ENCODE measurements at places on chromosomes 3 and 15.

DNA sequence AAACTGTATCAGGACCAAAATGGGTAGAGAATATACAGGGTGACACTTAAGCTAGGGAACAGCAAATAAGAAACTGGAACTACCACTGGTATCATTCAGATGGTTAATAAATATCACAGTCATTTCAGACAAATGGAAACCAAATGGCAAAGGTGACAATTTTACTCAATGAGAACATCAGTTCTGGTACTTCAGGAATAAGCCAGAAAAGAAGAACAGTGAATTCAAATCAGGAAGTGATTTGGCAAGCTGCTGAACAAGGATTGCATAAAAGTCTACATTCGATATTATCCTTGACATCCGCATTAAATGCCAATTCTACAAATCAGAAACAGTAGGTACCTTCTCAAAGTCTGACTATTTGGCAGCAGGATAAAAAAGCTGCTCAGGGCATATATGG lies 23.5 kb upstream of the STIMATE start:
- no peak for DNase-seq
- H3K4me3 ChIP-seq = no peak overlapping the region
- peaks cover 35% of the 10 kb centered on the region for H3K36me3 ChIP-seq
- no peaks in the 10 kb centered on the region for H3K27me3 ChIP-seq

DNA sequence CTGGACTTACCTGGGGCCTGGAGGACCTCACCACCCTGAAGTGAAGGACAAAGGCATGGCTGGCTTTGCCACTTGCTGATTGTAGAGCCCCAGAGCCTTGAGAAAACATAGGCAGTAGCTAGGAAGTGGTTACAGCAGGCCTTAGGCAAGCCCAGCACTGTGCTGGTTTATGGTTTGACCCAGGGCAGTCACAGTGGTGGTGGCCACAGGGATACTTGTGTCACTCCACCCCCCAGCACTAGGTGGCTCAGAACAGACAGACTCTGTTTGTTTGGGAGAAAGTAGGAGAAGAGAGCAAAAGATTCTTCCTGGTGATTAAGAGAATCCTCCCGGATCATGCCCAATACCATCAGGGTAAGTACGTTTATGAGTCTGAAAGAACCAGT lies 13.2 kb upstream of the COL8A1 start:
- no peak overlapping the region for H3K27ac ChIP-seq
- no peak overlapping the region for H3K4me3 ChIP-seq
- no peak for DNase-seq
- H3K36me3 ChIP-seq = no peaks in the 10 kb centered on the region

DNA sequence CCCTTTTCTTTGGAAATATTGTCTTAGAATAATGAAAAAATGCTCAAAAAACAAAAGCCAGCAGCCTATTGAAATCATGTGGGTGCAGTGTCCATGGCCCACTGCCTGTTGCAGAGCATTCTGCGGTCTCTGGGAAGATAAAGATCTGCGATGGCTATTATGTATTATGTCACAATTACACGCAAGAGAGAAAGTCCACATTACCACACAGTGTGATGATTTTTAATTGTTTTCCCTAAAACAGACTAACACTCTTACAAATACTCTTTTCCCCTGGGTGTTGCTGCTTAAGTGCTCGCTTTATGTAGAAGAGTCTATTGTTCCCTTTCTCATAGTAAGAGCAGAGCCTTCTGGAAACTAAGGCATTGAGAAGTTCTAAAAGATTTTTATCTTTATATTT lies 32.2 kb downstream of the SSR3 start:
- peaks cover 20% of the 10 kb centered on the region for H3K4me1 ChIP-seq
- no peak for DNase-seq
- H3K36me3 ChIP-seq = peaks cover 13% of the 10 kb centered on the region
- H3K27ac ChIP-seq = no peak overlapping the region

GRCh38 chr15:76953913-76954312 lies 22.4 kb downstream of the RCN2 start:
- H3K4me1 ChIP-seq = peaks cover 14% of the 10 kb centered on the region
- H3K36me3 ChIP-seq = peaks cover 9% of the 10 kb centered on the region
- H3K4me3 ChIP-seq = no peak overlapping the region
- H3K27ac ChIP-seq = no peak overlapping the region
- DNase-seq = no peak

- H3K27me3 ChIP-seq = peaks cover 6% of the 10 kb centered on the region
- no peak overlapping the region for H3K4me3 ChIP-seq
- no peaks in the 10 kb centered on the region for H3K4me1 ChIP-seq
- DNase-seq = no peak
- H3K36me3 ChIP-seq = no peaks in the 10 kb centered on the region
Observed at GRCh38 chr3:128702391-128702790, 23.6 kb upstream of the RAB7A start.

DNA sequence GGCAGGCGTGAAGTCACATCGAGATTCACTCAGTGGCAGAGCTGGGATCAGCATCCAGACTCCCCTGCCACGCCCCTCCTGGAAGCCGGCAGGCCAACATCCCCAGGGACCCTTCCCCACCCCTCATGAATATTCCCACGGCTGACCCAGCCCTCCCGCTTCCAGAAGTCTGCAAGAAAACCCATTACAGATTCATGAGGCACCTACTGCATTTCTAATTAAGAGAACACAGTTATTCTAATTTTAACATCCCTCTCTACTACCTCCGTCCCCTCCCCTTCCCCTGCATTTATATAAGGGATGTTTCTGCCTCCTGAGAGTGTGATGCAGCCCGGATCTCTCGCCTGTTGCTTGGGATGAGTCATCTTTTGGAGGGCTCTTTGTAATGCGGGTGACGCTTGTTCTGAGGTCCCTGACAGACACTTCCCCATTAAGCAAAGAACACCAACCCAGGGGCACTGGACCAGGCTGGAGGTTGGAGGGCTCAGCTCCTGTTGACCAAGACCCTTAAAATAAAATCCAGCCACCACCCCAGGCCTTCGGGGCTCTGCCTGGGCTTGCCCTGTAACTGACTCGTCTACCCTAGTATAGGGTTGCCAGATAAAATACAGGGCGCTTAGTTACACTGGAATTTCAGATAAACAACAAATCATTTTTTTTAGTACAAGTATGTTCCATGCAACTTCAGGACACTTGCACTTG lies 118.7 kb downstream of the NUP210 start:
- peaks cover 13% of the 10 kb centered on the region for H3K4me1 ChIP-seq
- peaks cover 19% of the 10 kb centered on the region for H3K27me3 ChIP-seq
- H3K4me3 ChIP-seq = no peak overlapping the region
- H3K36me3 ChIP-seq = no peaks in the 10 kb centered on the region
- DNase-seq = no peak
